ENCODE measurements at places on chromosomes 4 and X.

DNA sequence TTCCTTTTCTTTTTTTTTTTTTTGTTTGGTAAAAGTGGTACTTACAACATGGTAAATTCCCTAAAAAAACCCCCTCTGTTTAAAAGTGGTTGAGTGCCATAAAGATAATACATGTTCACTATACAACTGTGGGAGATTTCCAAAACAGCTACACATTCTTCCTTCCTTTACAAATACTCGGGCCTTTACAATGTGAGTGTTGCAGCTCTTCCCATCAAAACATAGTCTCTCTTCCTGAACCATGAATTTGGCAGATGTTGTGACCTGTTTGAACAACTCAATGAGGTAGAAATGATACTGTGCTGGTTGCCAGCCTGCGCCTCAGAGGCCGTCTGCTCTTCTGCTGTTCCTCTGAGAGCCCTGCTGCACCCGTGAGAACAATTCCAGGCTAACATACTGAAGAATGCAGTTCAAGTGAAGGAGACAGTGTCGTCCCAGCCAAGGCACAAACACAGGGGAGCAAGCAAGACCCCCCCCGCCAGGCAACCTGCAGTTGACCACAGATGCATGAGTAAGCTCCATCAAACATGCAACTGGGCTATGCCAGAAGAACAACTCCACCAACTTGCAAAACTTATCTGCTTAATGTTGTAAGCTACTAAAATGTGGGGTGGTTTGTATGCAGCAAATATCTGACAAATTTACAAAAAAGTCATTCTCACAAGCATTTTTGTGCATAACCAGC lies 645.0 kb downstream of the PCDH7 start:
- DNase-seq = no peak

- no peak for DNase-seq
Observed at GRCh38 chrX:142994988-142995387, 30.7 kb upstream of the SPANXN4 start.

GRCh38 chr4:96347582-96347981 lies 507.7 kb downstream of the PDHA2 start:
- no peak for DNase-seq

- DNase-seq = no peak
Observed at GRCh38 chr4:169998981-169999380, 27.2 kb downstream of the MFAP3L start.

DNA sequence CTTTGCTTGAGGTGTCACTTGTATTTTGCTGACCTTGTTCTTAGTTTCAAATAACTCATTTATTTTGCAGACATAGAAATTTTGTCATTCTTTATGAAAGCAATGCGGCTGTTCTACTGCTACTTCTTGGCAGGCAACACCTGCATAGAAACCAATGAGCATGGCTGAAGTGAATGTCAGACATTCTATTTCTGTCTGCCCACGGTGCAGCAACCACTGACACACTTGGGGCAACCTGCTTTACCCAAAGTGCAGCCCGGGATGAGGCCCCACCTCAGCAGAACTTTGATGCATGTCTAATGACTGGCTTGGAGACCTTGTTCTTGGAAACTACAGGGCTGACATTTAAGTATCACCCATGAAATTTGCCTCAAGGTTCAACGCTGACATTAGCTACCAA lies 93.6 kb downstream of the RBM47 start:
- no peak for DNase-seq

DNA sequence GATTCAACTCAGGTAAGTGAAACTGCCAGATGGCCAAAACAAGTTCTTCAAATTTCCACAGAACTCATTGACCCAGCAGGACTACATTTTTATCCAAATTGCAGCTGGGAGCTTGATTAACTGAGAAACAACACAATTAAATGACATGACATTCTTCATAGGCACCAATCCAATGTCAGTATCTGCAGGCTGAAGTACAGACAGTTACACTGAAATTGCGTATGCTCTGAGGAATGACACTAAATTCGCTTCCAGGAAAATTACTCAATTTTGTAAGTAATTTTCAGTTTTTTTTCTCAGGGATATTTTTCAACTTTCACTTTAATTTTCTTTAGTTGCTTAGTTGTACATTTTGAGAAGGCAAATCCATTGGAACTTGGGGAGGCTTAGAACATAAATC lies 4.5 kb downstream of the C1GALT1C1 start:
- no peak for DNase-seq

- DNase-seq = no peak
Observed at GRCh38 chr4:112823156-112823555, 186.2 kb downstream of the LARP7 start.

- DNase-seq = no peak
Observed at GRCh38 chr4:55017406-55017805, 108.0 kb downstream of the KDR start.

GRCh38 chrX:70505451-70505841 lies 60.8 kb downstream of the DLG3 start:
- DNase-seq = no peak

- DNase-seq = no peak
Observed at GRCh38 chr4:77465271-77465670, 140.3 kb upstream of the CXCL13 start.

All from cortex of kidney (tissue), 1 donor.